ENCODE measurements at places on chromosomes 1 and 21.

DNA sequence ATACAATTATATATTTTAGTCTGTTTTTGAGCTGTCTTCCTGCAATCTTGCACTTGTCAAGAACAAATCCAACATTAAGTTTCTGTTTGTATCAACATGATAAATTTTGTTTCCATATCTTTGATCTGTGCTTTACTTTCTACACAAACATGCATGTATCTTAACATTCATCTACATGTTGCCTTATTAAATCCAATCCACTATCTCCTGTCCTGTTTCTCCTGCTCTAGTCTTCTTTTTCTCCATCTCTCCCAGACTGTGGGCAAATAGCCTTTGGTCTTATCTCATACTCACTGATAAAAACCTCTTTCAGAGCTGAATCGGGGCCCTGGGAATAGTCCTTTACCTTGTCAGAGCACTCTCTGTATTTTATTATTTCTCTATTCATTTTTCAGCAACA lies 101.3 kb downstream of the PLPPR4 start:
- DNase-seq, result no peak

DNA sequence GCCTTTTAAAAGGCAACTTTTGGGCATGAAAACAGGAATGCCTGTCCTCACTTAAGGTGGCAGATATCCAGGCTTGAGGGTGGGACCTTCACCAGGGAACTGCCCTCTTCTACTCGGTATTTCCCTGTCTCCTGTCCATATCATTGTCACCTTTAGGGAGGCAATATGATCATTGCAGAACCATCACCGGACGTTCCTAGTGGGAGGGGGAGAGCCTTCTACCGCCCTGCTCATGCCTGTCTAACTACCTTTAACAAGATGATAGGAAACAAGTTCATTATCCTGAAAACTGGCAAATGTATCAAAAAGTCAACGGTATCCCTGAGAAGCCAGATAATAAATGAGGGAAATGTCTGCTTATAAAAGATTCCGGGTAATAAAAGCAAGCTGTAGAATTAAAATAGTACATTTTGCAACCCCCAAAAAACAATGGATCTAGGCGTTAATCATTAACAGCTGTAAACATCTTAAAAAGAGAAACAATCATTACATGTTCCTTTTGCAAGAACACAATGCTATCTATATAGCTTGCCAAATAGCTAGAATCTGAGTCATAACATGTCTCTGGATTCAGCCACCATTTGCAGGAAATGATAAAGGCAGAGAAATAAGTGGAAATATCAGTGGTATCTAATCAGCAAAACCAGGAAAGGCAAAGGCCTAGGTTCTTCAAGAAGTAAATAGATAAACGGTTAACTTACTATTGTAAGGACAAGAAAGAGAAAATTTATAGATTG lies 852.9 kb upstream of the ADGRL4 start:
- peak; percentile 61 for DNase-seq

GRCh38 chr1:3522564-3523265 lies 68.2 kb downstream of the ARHGEF16 start:
- peak; percentile 70 for DNase-seq

GRCh38 chr1:162335126-162335525 lies 41.5 kb downstream of the SPATA46 start:
- no peak for DNase-seq

DNA sequence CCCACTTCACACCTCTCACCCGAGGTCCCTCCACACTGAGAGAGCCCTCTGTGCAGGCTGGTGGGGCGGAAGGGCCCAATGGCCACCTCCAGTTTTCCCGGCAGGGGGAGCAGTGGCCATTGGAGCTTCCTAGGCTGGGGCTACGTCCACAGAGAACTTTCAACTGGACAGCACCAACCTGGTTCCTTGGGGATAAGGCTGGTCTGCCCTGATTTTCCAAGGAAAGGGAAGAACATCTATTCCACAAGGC lies 20.3 kb upstream of the LAPTM5 start:
- no peak for DNase-seq

DNA sequence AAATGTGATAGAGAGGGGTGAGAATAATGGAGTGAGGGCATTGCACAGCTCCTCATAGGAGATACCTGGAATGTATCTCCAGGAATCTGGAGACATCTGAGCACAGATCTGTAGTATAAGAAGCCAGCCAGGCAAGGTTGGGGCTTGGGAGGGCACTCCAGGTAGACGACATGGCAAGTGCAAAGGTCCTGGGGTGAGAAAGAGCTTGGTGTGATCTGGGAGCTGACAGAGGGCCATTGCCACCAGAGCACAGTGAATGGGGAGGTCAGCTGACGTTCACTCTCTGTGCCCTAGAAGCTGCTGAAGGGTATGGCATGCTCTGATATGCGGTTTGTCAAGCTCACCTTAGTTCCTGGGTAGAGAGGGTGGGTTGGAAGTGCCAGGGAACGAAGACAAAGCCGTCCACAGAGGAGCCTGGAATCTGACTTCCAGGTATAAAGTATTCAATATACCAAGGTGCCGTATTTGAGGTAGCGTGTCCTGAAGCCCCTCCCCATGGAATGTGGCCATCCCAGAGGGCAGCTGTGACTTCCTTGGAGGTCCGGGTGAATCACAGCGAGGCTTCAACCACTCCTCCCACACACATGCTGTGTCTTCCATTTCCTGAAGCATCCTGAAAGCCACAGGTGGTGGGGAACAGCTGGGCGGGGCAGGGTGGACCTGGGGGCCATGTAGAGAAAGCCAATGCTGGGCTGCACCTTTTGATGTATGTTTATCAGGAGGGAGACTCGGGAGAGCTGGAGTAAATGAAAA lies 182.7 kb upstream of the KLHDC7A start:
- no peak for DNase-seq

DNA sequence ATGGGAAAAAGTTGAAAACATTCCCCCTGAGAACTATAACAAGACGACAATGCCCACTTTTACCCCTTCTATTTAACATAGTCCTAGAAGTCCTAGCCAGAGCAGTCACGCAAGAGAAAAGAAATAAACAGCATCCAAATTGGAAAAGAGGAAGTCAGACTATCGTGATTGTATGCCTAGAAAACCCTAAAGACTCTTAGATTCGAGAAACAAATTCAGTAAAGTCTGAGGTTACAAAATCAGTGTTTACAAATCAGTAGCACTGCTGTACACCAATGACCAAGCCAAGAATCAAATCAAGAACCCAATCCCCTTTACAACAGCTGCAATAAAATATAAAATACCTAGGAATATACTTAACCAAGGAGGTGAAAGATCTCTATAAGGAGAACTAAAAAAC lies 72.4 kb downstream of the POU2F1 start:
- no peak for DNase-seq

- DNase-seq, result no peak
These were observed 713.5 kb downstream of the AMY1C start for GRCh38 chr1:104463126-104463697.

DNA sequence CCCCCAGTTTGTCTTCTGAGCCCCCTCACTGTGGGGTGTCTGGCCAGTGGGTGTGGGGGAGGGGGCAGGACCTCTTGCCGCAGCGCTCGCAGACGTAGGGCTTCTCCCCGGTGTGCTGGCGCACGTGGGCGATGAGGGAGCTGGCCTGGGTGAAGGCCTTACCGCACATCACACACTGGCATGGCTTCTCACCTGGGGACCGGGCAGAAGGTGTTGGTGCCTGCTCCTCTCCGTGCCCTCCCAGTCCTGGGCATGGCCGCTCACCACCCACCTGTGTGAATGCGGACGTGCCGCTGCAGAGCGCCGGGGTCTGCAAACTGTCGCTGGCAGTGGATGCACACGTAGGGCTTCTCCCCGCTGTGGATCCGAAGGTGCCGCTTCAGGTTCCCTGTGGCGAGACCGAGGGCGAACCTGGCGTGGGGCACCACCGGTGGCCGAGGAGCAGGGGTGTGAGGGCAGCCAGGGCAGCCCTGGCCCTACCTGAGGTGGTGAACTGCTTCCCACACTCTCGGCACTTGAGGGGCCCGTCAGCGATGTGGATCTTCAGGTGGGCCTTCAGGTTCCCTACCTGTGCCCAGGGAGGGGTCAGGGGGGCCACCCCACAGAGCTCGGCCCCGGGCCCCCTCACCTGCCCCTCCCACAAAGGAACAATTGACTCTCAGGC lies 32.4 kb downstream of the ZBTB17 start:
- no peak for DNase-seq

GRCh38 chr21:34878501-34878900 lies 170.6 kb downstream of the RUNX1 start:
- no peak for DNase-seq

DNA sequence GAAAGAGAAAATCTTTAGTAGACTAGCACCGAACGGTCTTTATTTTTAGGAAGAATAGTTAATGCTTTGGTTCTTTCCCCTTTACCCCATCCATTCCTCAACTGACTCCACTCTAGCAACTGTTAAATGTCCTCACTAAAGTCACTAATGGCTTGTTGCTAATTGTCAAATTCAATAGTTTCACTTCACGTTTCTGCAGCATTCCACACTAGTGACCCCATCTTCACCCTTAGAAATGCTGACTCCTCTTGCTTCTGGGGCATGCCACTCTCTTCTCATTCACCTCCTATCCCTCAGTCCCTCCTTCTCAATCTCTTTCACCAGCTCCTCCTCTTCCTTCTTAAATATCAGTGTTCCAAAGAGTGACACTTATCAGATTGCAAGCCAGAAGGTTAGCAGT lies 19.4 kb upstream of the CADM3 start:
- no peak for DNase-seq

- DNase-seq, result no peak
These were observed 16.2 kb downstream of the KCNJ10 start for GRCh38 chr1:160053548-160054365.

DNA sequence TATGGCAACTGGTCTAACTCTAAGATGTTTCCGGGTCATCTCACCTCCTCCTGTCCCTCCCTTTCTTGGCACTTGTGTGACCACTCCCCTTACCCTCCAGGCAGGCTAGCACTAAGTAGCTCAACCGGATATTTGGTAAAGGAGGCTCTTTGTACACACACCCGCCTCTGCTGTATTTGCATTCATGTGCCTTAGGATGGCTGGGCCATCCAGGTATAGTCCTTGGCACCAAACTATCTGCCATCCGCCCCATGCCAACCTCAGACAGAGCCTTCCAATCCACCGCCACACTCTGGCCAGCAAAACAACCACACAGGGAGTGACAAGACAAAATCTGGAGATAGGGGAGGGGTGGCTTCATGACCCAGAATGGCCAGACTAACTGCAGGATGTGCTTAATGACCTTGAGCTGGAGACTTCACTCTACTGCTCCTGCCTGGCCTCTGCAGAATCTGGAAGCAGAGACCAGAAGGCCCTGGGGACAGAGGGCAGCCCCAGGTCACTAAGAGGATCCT lies 59.5 kb downstream of the CDK18 start:
- no peak for DNase-seq

DNA sequence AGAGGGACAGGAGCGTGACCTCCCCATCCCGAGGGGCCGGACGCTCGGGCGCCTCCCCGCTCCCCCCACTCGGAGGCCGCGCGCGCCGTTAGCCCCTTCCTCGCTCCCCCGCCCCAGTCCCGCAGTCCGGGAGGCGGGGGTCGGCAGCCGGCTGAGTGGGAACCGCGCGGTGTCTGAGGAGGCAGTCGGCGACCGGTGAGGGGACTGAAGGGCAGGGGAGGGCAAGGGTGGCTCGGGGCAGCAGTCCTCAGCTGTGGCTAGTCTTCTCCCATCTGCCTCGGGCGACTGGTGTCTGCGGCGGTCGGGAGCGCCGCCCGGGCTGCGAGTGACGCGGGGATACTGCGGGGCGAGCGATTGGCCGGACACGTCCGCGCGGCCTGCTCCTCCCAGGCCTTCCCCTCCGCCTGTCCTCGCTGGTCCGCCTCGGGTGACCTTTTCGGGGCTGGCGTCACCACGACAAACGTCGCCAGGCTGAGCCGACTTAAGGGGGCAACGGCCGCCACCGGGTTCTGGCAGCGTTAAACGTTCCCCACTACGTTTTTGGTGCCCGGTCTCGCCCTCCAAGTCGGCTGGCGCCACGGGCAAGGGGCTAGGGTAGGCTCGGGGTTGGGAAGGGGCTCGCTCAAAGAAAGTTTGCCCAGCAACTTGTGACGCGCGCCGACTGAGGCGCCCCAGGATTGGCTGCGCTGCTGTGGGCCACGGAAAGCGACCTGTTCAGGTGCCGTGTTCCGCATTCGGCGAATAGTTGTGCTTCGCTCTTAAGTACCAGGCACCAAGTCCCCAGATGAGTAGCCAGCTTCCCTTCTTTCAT lies 538 bp downstream of the ZNF672 start:
- DNase-seq, result no peak

DNA sequence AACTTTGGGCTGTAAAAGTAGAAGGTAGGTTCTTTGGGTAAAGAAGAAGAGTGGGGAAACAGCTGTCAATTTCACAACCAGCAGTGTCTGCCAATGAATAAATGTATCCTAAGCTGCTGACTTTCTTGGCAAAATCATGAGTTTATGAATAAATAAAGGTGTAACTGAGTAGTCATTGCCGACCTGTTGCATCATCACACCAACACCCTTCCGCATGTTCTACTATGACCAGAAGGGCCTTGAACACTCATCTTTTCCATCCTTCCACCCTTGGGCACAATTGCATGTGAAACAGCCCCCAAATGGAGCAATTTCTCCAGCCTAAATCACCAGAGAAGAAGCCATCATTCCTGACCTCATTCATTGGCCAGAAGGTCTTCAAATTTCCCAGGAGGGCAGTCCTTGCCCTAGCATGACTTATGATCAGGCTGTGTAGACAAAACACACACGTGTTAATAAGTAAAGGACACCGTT lies 31.2 kb upstream of the QSOX1 start:
- no peak for DNase-seq

GRCh38 chr1:8455700-8456307 lies 137.9 kb downstream of the SLC45A1 start:
- no peak for DNase-seq

GRCh38 chr1:202577381-202577780 lies 132.9 kb downstream of the SYT2 start:
- no peak for DNase-seq

DNA sequence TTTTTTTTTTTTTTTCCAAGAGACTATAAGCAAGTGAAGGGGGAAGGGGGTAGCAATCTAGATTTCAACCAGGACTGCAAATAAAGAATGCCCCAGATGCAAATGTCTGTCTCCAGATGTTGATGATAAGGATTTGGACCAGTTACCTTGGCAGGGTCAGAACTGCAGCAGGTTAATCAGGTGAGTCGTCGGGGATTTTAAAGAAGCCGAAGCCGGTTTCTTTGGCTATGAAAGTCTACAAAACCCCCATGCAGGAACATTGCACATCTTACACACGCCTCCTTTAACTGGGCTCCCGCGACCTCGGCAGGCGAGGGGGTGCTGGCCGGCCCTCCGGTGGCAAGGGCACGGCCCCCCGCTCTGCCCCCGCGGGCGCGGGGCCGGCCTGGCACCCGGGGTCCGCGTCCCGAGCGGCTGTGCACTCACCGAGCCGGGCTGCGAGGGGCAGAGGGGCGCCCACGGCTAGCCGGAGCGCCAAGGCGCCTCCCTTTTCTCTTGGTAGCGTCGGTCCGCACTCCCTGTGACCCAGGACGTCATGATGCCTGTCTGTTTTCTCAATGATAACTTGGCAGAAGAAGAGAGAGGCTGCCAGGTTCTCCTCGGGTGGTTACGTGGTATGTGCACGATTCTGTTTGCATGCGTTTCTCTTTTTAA lies 366.3 kb upstream of the ESRRG start:
- DNase-seq, result no peak

- DNase-seq, result no peak
These were observed at the start of gene FASLG for GRCh38 chr1:172658871-172659453. Gene FASLG (plus strand): TSS chr1:172659103. CDS start chr1:172659202, 99 bp downstream.

Measured in HFF-Myc (cell line).